Cardiac ventricle fibroblast (primary cell): ENCODE measurements at places on chromosomes 12 and 14. TPM values are rescaled to one million over a fixed set of nuclear protein-coding genes. Genes with fewer than 3 reads are reported as not detected.

MUCL1 gene
- total RNA-seq = not detected in 2 replicates

VRTN gene
- total RNA-seq = not detected in 2 replicates

MIPOL1 gene
- total RNA-seq = 3.7 and 5.0 TPM in 2 replicates

P2RX2 gene
- total RNA-seq = not detected in 2 replicates
